Fibroblast of villous mesenchyme (primary cell): ENCODE measurements at places on chromosomes 7 and 10.

- DNase-seq: peak; percentile 33
Measured at GRCh38 chr7:72493850-72494661, 81.9 kb upstream of the CALN1 start.

DNA sequence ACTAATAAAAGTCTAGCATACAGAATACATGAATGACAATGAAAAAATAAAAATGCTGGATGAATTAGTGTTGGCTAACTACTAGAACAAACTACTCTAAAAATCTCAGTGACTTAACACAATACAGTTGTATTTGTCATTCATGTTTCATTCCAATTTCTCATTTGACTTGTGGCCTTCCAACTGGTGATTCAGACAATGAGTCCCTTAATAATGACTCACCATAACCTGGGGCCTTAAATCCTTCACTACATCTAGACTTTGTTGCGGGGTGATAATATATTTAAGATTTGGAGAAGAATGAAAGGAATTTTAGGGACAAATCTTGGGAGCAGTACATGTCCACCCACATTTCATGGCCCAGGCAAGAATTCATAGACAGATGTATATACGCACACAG is 90.5 kb upstream of the POM121L12 start:
- peak; percentile 14 for DNase-seq

- DNase-seq: peak; percentile 43
Measured at GRCh38 chr7:7157177-7157886, 25.0 kb upstream of the C1GALT1 start.

GRCh38 chr10:29715296-29715695 is 80.5 kb upstream of the SVIL start:
- DNase-seq: no peak

DNA sequence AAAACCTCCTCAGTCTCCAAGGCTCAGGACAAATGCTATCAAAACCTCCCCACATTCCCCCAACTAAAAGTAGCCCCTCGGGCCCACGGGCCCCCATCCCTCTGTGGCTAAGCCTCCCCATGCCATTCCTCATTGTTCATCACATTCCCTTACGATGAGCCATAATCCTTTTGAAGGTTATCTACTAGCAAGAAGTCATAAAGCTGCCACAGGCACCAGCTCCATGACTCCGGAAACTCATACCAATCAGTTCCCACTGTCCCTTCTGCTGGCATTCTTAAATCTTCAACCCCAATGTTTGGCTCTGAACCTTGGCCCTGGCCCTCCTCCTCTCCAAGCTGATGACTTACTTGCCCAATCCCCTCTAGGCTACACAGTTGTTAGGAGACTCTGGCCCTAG is 19.4 kb upstream of the TM9SF3 start:
- peak; percentile 61 for DNase-seq

DNA sequence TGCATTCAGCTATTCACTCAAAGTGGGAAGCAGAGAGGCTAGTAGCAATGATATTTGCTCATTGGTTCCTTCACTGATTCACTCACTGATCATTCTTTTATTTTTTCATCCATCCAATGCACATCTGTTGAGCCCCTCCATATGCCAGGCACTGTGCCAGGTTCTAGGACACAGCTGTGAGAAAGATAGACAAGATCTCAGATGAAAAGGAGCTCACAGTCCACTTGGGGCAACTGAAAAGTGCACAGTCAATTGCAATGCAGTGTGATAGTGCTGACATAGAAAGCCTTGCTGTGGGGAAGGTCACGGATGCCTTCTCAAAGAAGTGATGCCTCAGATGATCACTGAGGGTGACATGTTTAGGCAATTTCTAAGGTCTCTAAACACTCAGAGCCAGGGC is 262.3 kb downstream of the PTEN start:
- DNase-seq: no peak

DNA sequence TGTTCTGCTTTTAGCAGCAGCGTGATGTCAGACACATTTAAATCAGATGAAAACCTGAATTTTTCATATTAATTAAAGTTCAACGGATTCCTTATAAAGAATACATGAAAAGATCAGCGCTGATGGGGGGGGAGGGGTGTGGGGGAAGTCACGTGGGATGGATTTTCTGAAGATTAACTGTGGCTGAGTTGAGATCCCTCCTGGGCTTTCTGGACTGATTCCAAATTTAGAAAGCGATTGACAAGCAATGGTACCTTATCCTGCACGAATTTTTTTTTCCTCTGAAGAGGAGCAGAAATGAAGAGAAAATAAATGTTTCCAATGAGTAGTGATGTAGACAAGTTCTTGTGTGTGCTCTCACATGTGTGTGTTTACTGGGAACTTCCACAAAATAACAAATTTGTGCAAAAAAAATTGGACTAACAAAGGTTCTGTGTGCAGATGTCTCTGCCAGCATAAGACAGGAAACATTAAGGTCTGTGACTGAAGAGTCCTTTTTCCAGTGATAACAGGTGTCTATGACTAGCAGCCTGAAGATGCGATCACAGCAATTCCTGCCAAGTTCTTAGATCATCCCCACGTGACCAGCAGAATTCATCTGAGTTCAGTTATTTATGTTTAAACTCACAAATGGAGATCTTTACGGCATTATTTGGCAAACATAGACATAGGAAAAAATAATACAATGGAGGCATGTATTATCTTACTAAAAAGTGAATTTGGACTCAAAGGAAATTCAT is 585.2 kb upstream of the CELF2 start:
- DNase-seq: no peak

DNA sequence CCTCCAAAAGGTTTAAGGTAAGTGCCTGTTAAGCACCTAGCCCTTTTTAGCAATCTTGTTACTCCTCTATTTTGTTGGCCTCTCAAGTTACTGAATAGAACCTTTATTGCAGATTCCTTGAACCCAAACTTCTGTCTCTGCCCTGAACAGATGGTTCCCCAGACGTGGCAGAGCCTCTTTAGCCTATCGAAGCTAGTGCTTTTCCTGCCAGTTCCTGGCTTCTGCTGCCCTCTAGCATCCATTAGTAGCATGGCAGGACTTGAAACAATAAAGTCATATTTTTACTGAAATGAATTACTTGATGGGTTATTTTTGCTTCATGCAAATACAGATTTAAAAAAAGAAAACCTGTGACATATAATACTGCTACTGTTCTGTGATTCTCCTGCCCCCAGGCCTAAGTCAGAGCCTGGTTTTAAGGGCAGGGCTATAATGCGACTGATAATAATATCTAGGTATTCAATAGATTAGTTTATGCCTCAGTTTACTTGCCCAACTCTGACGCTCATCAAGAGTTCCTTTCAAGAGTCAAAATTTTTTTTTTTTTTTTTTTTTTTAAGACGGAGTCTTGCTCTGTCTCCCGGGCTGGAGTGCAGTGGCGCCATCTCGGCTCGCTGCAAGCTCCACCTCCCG is 84.3 kb upstream of the PHF14 start:
- DNase-seq: peak; percentile 53

DNA sequence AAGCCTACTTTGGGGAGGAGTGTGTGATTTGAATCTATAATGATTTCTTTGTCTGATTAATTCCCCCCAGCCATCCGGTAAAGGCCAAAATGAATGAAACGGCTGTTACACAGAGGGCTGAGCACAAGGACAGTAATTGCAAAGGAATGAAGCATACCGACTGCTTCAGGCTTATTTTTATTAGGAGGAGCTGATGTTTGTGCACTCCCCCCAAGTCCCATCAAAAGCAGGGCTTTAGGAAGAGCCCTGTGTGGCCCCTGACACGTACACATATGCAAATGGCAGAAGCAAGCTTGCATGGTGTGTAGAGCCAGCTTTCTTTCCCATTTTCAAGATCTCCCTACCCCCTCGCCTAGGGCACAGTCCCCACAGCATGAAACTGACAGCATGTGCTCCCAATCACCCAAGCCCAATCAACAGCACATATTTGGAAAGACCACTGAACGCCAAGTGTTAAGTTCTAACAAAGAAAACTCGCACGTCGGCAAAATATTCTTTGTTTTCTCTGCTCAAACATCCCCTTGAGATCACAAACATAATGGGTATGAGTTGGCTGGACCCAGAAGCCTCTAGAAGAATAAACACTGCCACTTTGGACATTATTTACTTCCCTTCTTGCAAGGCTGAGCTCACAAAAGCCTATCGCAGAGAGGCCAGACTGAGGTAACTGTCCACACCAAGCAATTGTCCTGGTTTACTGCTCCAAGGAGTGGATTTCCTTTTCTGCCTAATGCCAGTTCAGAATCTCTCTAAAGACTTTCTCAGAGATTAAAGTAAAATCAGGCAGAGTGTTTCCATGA is 143.0 kb downstream of the CUBN start:
- peak; percentile 61 for DNase-seq

DNA sequence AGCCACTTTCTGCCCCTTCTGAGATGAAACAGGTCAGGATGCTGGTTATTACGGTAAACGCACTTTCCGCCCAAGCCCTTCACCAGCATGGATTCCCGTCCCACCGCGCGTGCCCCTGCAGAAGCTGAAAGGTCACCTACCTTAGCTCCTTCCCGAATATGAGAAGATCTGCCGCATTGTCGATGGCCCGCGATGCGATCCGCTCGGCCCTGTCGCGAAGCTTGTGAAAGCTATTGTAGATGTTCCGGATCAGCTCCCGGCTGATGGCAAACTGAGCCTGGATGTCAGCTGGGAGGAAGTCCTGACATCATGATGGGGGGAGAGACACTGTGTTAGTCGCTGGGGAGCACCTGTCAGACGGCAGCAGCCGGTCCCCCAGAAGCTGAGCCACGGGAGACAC is 22.1 kb downstream of the NUDT1 start:
- no peak for DNase-seq

GRCh38 chr7:30968747-30969603 is 5.2 kb downstream of the GHRHR start:
- no peak for DNase-seq

- no peak for DNase-seq
Measured at GRCh38 chr10:111837985-111838384, 345.6 kb downstream of the GPAM start.

GRCh38 chr7:131602304-131602993 is 46.0 kb upstream of the PODXL start:
- no peak for DNase-seq
